ENCODE measurements at places on chromosomes 6 and 20.

DNA sequence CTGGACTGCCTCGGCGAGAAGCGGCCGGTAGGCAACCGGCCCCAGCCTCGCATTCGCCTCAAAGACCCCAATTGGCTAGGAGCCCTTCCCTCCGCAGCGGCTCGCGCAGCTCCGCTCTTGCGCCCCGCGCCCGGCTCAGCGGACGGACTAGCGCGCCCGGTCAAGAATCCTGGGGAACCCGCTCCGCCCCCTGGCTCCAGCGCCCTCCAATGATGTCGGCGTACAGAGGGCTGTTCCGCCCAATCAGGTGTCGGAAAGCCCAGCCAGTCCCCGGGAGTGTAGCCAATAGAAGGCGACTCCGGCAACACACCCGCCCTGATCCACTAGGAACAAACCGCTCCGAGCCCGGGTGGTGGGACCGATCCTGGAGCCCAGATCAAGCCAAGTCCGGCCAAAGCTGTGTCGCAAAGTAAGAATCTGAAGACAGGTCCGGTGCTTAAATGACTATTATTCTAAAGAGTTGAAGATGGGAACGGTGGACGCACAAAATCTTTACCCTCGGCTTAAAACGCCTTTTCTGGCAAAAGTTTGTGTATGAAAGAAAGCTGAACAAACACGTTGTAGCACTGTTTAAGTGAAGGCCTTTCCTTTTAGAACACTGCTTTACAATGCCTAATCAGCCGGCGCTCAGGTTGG is 132.2 kb downstream of the OGFRL1 start:
- DNase-seq: peak; percentile 92

GRCh38 chr20:199996-200395 is 10.5 kb upstream of the DEFB128 start:
- DNase-seq: no peak

DNA sequence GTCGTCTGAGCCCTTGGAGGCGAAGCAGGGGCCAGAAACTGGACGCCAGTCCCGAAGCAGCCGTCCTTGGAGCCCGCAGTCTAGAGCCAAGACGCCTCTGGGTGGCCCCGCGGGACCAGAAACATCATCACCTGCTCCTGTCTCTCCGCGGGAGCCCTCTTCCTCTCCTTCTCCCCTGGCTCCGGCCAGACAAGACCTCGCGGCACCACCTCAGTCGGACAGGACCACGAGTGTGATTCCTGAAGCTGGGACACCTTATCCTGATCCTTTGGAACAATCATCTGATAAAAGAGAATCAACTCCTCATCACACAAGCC is 416 bp downstream of the RSPH4A start:
- DNase-seq: no peak

DNA sequence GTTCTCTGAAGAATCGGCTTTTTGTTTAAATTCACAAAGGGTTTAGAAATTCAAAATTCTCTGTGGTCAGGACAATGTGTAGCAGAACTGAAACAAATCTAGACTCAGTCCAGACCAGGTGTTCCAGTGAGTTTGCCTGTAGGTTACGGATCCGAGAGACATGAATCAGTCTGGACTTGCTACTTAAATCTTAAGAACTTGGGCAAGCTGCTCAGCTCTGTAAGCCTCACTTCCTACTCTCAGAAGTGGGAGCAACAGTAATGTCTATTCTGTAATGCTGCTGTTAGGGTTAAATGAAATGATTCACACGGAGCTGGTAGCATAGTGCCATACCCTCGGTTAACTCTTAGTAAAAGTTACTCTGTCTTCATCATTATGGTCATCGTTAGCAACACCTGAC is 37.7 kb downstream of the HECA start:
- DNase-seq: no peak

- DNase-seq: no peak
These were observed 104.2 kb downstream of the CDYL start for GRCh38 chr6:4880363-4880762.
